ENCODE measurements at places on chromosomes 16 and 17.

GRCh38 chr17:50263331-50264262 lies 10.7 kb upstream of the TMEM92 start:
- DNase-seq = no peak

DNA sequence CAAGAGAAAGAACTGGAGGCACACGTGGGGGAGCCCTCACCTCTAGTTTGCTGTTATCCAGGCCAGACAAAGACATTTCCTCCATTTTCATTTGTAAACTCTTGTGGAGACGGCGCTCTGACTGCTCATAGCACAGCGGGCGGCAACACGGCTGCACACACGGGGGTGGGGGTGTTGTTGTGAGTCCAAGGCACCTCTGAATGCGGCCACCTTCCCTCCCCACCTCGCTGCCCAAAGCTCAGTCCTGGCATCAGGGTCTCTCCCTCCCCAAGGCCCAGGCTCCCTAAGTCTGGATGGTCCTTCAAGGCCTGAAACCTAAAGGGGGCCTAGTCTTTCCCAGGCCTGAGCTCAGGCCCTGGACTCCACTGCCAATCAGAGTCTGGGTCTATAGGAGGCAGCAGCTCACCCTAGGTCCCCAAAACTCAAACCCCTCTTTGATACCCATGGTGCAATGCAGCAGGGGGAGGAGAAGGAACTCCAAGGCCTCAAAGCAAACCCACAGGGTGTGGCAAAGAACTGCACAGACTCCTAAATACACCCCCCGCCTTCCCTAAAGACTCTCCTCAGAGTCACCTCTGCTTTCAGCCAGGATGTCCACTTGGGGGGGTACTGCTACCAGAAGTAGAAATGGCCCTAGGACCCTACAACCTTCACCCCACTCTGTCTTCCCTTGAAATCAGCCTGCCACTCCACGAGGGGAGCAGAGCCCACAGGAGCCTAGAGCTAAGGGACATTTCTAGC lies 1.5 kb downstream of the ATXN7L3 start:
- DNase-seq = no peak

GRCh38 chr17:45874151-45874550 lies 20.2 kb upstream of the MAPT start:
- DNase-seq = no peak

- DNase-seq = no peak
Measured at GRCh38 chr17:38761612-38762011, 9.1 kb downstream of the PSMB3 start.

DNA sequence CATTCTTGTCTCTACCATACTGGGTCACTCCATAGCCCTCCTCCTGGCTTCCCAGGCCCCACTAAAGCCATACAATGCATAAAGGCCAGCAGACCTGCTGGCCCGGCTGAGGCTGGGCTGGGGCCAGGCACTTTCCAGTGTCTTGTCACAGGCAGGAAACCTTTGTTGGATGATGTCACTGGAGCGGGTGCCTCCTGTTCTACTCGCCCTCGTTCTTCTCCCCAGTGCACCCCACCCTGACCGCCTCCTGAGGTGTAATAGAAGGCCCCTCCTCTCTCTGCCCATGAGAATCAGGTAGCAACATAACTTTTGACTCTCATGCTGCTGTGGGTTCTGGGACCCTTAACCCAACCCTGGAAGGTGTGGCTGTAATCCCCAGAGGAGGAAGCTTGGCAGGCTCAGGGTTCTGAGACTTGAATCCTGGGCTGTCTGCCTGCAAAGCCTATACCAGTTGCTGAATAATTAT lies 54.2 kb upstream of the IL34 start:
- DNase-seq = no peak

- DNase-seq = no peak
Measured at GRCh38 chr16:48459167-48459566, 74.0 kb upstream of the SIAH1 start.

GRCh38 chr17:7444682-7445618 lies at the start of gene CHRNB1:
CHRNB1 (plus strand) TSS chr17:7445061; CDS start chr17:7445128, 67 bp downstream.
- DNase-seq = no peak

DNA sequence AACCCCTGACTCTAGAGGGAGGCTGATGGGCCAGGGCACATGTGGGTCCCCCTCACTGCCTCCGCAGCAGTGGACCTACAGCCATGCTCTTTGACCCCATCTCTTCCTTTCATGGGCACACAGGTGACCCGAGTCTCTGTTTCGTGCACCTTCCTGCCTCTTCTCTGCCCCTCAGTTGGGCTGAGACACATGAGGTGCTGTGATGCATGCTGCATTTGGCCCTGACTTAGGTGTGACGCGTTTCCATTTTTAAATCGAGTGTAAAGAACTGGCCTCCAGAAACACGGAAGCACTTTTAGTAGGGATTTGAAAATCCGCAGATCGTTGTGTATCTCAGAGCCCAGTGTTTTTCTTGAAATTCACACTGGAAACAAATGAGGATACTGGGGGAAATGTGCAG lies 24.6 kb downstream of the C16orf90 start:
- DNase-seq = no peak

- no peak for DNase-seq
Measured at GRCh38 chr16:20931066-20931600, 30.6 kb downstream of the LYRM1 start.

DNA sequence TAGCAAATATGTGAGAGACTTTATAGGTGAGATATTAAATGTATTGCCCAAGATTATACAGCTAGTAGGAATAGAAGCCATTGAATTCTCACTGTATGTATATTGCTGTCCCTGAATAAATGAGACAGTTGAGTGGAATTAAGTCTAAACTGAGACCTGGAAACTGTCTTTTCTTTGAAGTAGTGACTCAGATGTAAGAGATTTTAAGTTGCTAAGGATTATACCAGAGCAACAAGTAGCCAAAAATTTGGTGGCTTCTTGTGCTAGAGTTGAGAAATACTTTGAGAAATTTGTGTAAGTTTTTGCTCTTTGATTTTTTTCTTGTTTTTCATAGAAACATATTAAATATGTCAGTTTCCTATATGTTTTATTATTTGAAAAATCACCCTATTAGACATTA lies 58.7 kb downstream of the TANC2 start:
- DNase-seq = no peak

DNA sequence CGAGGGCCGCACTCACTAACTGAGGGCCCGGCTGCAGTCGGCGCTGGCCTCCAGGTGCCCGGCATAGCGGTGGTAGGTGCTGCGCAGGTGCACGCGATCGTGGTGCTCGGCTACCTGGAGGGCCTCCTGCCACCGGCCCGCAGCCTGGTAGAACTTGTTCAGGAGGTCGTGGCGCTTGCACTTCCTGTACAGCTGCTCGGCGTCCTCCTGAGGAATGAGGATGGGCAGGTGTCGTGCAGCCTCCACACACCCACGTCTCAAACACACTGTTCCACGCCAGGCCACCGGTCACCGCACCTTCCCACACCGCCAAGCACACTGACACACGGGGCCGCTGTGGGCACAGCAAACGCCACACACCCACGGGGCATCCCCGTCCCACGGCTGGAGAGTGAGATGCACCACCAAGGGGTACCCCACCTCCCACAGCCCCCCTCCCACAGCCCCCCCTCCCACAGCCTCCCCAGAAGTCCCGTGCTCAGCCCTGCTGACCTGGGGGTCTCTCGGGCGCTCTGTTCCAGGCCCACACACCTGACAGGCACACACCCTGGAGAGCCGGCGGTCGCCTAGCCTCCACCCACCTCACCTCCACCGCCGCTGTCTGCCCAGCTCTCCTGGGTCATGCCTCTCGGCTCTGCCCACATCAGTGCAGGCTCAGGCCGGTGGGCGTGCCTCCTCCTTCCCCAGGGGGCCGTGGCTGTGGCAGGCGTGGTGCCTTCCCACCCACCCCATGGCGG lies 7.4 kb upstream of the TMEM204 start:
- DNase-seq = no peak

- DNase-seq = no peak
Measured at GRCh38 chr17:59451706-59452105, 113.7 kb upstream of the DHX40 start.

DNA sequence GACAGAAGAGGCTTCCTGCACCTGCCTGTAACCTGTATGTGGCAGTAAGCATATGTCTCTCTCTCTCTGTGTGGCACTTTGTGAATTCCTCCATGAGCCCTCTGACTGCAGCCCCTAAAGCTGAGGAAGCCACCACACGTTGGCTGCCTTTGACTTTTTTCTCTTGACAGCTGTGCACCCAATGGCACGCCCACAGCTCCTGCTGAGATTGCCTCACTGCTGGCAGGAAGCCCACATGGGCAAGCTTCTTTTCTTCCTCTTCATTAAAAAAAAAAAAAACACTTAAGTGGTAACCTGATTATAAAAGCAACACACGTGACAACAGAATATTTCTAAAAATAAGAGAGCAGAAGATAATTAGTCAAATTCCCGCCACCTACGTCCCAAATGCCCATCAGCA lies 34.0 kb upstream of the PIRT start:
- DNase-seq = no peak

DNA sequence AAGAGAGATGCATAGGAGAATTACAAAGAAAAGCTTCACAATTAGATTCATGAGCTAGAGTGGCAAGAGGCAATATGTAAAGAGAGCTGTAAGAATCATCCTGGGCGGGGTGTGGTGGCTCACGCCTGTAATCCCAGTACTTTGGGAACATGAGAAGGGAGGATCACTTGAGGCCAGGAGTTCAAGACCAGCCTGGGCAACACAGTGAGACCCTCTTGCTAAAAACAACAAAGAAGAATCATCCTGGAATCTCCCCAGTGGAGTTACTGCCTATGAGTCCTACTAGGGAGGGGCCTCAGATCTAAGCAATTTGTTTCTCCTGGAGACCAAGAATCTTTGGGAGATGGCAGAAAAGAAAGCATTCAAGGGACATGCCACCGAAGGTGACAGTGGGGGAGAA lies 119.1 kb downstream of the HIC1 start:
- no peak for DNase-seq

GRCh38 chr17:9576521-9577372 lies at the start of gene CFAP52:
CFAP52 (plus strand) TSS chr17:9576642; CDS start chr17:9576696, 54 bp downstream.
- DNase-seq = no peak

- no peak for DNase-seq
Measured at GRCh38 chr17:16398270-16399267, 16.8 kb upstream of the TRPV2 start.

DNA sequence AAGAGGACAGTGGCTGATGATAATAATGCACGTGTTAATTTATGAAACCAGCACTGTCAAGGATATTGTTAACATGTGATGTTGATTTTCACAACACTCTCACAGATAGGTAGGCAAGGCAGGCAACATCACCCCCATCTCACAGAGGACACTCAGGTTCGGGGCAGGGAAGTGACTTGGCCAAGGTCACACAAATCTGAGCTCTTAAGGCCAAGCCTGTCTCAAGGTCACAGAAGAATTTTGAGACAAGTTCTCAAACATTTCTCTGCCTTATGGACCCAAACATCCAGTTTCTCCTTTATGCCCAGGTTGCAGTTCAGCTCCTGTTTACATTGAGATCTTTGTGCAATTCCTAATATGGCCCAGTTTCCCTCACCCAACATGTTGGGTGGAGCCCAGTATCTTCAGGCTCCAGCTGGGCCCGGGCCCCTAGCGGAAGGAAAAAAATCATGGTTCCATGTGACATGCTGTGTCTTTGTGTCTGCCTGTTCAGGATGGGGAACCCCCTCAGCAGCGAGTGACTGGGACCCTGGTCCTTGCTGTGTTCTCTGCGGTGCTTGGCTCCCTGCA lies 1.3 kb downstream of the SLC2A4 start:
- DNase-seq = no peak

- no peak for DNase-seq
Measured at GRCh38 chr17:72890711-72891110, 201.8 kb downstream of the SLC39A11 start.

DNA sequence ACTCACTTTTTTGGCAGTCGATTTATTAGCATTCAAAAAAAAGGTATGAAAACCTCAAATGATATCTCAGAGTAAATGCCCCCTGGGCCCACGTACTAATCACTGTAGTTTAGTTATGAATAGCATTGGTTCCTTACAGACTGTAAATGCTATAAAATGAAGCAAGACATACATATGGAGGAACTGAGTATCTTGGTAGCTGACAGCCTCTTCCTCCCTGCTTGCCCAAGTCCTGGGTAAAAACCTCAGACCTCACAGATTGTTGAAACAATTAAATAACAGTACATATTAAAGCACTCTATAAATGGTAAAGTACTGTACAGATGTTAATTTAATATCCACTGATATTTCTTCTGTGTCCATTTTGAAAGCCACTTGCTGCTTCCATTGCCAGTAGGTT lies 33.2 kb upstream of the ABCC11 start:
- no peak for DNase-seq

- no peak for DNase-seq
Measured at GRCh38 chr17:43671031-43671692, 9.4 kb upstream of the MEOX1 start.

- DNase-seq = no peak
Measured at GRCh38 chr17:74836691-74837467, 22.8 kb downstream of the GRIN2C start.

DNA sequence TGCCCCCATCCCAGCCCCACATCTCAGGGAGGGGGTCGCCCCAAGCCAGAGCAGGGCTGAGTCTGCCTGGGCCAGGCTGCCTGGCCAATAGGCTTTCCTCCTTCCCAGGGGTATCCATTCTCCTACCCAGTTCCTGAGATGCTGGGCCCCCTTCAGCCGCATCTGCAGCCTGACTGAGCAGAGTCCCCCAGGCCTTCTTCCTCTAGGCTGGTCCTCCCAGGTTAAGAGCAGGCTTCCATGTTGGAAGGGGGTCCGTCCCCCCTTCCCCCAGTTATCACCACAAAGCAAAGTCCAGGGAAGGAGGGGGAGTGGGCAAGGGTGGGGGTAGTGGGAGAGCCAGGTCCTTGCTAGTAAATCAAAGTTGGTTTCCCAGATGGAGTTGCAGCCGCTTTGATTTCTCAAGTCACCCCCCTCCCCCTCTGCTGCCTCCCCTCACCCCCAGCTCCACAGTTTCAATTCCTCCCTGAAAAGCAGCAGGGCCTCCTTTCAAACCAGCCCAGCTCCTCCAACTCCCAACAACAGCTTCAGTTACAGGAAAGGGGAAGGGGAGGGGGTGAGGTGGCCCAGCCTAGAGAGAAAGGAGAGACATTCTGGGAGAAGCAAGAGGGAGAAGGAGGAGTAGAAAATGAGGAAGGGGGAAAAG lies 9.5 kb upstream of the FZD2 start:
- DNase-seq = no peak

DNA sequence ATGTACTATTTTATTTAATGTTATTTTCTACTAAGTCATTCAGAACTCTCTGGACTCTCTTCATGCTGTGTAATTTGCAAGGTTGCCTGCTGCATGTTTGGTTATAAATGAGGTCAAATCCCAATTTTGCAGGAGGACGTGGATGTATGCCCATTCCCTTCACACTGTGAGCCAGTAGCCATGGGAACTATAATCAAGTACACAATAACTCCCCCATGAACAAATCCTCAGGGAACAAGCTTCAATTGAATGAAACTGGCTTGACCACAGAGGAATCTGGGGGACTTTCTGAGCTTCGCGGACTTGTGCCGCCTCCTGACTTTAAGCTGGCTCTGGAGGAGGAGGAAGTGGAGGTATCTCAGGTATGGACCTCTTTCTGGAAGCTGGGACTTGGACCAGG lies 14.6 kb upstream of the KCTD13 start:
- DNase-seq = no peak

DNA sequence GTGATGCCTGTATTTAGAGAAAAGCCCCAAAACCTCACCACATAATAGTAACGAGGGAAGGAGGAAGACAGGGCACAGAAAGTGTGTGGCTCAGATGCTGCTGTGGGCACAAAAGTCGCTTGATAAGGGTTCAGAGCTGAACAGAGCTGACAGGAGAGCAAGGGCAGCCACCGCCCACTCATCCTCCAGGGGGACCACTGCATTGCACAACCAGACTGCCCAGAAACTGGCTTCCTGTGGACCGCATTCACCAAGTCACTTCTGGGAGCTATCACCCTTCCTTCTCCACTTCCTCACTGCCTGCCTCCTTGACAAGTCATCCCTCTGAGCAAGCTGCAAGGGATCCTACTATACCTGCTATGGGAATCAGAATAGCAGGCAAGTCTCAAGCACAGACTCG lies 512.4 kb upstream of the CDH11 start:
- DNase-seq = no peak

Data from NCI-H187 treated with DMSO at 0.1 percent for 48 hours (cell line).